Central memory CD8-positive, alpha-beta T cell (primary cell): ENCODE measurements at places on chromosomes 11 and 22.

DNA sequence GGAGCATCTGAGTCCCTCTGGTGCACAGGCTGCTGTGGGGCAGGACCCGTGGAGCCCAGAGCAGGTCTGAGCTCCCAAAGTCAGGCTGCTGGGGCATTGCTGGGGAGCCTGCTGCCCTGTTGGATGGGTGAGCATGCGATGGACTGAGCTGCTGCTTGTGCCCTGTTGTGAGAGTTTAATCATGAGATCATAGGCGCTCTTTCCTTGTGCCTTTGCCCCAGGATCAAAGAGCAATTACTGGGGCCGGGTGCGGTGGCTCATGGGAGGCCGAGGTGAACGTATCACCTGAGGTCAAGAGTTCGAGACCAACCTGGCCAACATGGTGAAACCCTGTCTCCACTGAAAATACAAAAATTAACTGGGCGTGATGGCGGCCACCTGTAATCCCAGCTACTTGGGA is 37.5 kb downstream of the MUC6 start:
- no peak overlapping the region for H3K27ac ChIP-seq
- peaks cover 17% of the 10 kb centered on the region for H3K4me1 ChIP-seq
- no peaks in the 10 kb centered on the region for H3K27me3 ChIP-seq
- H3K36me3 ChIP-seq: peaks cover 15% of the 10 kb centered on the region
- H3K4me3 ChIP-seq: no peak overlapping the region

DNA sequence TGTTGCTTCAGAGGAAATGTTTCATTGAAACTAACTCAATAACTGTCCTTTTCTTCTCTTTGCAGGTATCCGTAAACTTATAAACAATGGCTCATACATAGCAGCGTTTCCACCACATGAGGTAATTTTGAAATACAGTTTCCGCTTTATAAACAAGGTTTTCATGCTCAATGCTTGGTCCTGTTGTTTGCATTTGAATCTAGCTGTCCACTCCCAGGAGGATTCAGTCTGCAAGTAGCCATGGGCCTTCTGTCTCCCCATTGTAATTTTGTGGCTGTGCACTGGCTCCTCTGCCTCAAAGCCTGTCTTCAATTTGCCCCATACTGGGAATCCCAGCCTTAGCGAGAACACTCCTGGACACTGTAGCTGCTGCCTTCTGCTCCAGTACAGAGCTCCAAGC is 34.7 kb downstream of the MUC15 start:
- no peak for DNase-seq
- H3K4me1 ChIP-seq: no peaks in the 10 kb centered on the region
- H3K27me3 ChIP-seq: no peaks in the 10 kb centered on the region
- H3K4me3 ChIP-seq: no peak overlapping the region
- H3K36me3 ChIP-seq: no peaks in the 10 kb centered on the region
- no peak overlapping the region for H3K27ac ChIP-seq

- no peak overlapping the region for H3K4me3 ChIP-seq
- H3K4me1 ChIP-seq: no peaks in the 10 kb centered on the region
- no peak for DNase-seq
- H3K27me3 ChIP-seq: peaks cover 36% of the 10 kb centered on the region
Observed at GRCh38 chr11:32379719-32380118, 55.6 kb downstream of the WT1 start.

DNA sequence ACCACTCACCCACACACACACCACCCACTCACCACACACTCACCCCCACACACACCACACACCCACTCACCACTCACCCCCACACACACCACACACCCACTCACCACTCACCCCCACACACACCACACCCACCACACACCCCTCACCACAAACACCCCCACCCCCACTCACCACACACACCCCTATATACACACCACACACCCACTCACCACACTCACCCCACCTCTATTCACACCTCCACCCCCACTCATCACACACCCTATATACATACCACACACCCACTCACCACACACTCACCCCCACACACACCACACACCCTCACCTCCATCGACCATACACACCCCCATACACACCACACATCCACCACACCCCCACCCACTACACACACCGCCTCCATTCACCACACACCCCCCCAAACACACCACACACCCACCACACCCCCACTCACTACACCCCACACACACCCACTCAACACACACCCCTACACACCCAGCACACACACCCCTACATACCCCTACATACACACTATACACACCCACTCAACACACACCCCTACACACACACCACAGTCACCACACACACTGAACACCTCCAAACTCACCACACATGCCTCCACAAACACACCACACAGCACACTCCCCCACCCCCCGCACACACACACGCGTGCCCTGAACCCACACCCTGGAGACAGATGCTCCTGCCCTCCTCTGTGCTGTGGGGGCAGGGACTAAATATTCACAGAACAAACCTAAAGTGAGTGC is 19.0 kb upstream of the TTLL12 start:
- no peaks in the 10 kb centered on the region for H3K27me3 ChIP-seq
- H3K4me3 ChIP-seq: no peak overlapping the region
- peaks cover 14% of the 10 kb centered on the region for H3K4me1 ChIP-seq
- H3K27ac ChIP-seq: peak overlapping the region; percentile 66
- H3K36me3 ChIP-seq: peaks cover 12% of the 10 kb centered on the region

GRCh38 chr11:47731475-47731874 is 16.3 kb upstream of the AGBL2 start:
- H3K27me3 ChIP-seq: no peaks in the 10 kb centered on the region
- peaks cover 90% of the 10 kb centered on the region for H3K36me3 ChIP-seq
- H3K4me3 ChIP-seq: no peak overlapping the region
- no peak overlapping the region for H3K27ac ChIP-seq
- H3K4me1 ChIP-seq: peaks cover 1% of the 10 kb centered on the region
